Stimulated activated CD4-positive, alpha-beta T cell treated with anti-CD3 and anti-CD28 coated beads, Interleukin-1b, Interleukin-23, amount 100 ng/mL, for 1 hour (primary cell): ENCODE measurements at places on chromosomes 13 and 19.

GRCh38 chr13:68023838-68024581 is 793.9 kb upstream of the PCDH9 start:
- DNase-seq, result no peak

GRCh38 chr19:50562329-50562728 is 5.9 kb downstream of the LRRC4B start:
- DNase-seq, result no peak

GRCh38 chr13:60838581-60838980 is 441.6 kb downstream of the TDRD3 start:
- no peak for DNase-seq

DNA sequence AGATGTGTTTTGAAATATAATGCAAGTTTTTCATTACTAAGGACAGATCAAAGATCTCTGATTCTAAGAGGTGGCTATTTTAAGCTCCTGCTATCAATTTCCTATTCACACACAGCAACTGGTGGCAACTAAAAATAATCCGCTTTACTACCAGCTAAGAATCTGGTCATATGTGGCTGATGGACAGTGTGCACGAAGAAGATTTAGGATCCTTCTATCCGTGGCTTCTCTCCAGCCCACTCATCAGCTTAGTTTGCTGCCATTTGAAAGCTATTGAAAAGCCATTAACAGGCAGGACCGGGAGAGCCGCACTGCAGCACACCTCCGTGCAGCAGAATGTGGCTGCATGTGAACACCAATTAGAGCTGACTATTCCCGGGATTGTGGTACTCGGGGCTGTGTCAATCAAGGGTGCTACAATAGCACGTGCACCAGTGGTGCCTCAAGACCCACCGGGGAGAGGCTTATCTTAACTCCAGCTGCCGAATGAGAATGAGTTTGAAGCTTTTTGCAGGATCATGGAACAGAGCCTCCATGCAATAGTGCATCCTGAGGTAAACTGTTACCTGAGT is at the start of gene MYO16:
MYO16 (plus strand) TSS at position 431 of the 572 bp plus-strand sequence. CDS start 234 bp downstream, outside the sequence.
- DNase-seq, result no peak

GRCh38 chr13:75079226-75079625 is 402.7 kb downstream of the TBC1D4 start:
- no peak for DNase-seq

DNA sequence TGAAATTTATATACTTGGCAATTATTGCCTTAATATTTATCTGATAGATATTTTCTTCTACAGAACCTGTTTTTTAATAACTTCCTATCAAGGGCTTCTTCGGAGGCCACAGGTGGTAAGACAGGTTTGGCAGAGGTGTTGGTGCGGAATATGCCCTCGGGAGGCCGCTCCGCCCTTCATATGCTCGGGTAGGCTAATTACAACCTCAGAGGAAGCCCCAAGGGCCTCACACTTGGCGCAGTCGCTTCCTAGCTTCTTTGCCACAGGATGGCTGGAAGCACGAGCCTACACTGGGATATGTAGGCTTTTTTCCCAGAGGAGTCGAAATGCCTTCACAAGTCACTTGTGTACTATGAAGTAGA is 68.8 kb downstream of the LMO7 start:
- DNase-seq, result no peak

DNA sequence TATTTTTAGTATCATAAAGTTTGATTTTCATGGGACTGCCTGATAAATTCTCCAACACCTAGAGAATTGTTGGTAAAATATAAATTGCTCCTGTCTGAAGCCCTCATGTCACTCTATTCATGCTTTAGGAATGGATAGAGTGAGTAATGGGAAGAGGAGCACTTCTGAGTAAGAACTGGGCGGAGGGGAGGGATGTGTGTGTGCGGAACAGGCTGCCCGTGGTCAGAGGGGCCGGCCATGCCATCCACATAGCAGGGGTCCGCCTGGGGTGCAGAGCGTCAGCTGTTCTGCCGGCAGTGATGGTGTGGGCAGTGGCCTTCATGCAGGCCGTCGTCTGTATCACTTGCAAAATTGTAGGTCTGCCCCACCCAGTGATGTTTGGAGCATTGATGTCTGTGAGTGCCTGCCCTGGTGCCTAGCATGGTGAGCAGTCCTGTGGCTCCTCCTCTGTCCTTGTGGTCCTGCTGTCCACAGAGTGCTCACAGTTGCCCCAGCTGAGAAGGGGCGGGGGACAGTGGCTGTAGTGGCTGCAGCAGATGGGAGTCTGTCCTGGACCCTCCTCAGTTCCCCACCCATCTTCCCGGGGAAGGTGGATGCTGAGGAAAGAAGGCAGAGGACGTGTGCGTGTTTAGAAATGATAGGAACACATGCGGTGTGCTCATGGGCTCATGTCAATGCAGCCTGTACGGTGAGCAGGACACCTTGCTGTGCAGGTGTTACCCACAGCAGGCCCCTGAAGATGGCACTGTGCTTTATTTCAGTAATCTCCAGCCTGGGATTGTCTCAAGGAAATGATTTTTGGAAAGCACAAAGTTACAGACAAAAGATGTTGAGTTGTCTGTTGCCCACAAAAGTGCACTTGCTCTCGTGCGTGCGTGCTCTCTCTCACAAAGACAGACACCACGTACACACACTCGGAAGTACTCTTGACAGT is 49.4 kb upstream of the TEX29 start:
- DNase-seq, result no peak

- no peak for DNase-seq
Measured at GRCh38 chr19:28586474-28586873, 626.5 kb downstream of the UQCRFS1 start.

DNA sequence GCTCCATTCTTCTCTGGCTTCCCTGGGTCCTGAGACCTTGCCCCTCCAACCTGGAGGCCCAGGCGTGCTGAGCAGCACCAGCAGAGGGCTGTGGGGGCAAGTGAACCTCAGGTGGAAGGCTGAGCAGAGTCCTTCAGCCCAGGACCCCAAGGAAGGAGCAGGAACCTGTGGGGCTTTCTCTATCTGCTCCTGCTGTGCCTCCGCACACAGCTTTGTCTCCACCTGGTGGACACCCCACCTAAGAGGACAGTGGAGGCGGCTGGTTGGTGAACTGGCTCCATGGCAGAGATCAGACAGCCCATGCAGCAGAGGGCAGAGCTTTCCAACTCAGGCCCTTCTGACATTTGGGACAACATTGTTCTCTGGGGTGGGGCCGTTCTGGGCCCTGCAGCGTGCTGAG is 19.7 kb downstream of the ZFR2 start:
- no peak for DNase-seq

DNA sequence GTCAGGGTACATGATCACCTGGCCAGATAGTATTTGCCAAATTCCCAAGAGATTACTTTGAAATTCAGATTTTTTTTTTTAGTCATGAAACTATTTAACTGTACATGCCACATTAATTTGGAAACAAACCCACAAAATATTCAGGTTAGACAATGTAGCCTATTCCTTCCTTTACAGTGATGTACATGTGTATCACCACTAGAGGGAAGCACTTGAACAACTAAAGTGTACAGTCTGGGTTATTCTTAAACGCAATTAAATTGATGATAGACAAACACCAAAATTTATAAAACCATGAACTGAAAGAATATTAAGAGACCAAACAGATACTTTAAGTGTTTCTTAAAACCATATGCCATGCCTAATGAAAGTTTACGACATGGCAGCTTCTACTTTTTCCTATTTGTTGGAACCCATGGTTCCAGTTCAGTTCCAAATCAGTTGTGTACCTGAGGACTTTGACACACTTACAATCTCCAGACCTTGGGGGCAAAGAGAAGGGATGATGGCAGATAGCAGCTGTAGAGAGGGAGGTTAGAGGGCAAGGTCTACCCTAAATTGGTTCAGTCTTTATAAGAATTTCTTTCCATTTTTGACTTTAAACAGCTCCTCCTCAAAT is 52.8 kb downstream of the TNFSF13B start:
- DNase-seq, result no peak

DNA sequence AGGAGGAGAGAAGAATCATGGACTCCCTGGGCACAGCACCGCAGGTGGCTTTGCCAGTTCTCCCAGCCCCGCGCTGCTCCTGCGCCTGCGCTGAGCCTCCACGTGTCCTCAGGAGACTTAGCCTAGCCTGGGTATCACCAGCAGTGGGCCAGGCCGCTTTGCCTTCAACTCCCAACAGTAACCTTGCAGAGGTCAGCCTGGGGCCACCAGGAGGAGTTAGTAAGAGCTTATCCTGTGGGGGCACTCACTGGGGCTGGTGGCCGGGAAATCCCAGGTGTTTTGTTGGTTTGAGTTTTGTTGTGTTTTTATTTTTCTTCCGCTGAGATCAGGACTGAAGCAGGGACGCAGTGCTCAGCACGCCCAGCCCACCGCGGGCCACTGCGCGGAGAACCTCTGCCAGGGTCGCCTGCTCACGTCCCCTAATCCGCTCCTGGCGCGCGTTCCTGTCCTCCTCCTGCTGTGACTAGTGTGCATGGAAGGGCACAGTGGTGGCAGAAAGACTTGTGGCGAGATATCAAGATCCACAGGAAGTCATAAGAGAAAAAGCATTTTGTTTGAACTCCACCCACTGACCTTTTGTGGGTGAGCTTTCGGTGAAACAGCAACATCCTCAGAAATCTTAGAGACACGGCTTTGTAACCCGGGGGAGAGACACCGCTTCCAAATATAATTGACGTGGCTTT is 207.4 kb upstream of the RFC3 start:
- DNase-seq, result peak; percentile 20

GRCh38 chr19:41746593-41747227 is 8.6 kb upstream of the CEACAM6 start:
- no peak for DNase-seq

DNA sequence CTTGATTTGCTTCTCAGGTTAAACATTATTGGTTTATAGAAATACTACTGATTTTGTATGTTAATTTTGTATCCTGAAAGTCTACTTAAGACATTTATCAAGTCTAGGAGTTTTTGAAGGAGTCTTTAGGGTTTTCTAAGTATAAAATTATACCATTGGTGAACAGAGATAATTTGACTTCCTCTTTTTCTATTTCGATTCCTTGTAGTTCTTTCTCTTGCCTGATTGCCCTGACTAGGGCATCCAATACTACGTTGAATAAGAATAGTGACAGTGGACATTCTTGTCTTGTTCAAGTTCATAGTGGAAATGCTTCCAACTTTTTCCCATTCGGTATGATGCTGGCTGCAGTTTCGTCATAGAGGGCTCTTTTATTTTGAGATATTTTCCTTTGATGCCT is 807.5 kb upstream of the SLC10A2 start:
- no peak for DNase-seq

GRCh38 chr13:73240193-73240592 is 181.4 kb downstream of the KLF5 start:
- DNase-seq, result no peak

DNA sequence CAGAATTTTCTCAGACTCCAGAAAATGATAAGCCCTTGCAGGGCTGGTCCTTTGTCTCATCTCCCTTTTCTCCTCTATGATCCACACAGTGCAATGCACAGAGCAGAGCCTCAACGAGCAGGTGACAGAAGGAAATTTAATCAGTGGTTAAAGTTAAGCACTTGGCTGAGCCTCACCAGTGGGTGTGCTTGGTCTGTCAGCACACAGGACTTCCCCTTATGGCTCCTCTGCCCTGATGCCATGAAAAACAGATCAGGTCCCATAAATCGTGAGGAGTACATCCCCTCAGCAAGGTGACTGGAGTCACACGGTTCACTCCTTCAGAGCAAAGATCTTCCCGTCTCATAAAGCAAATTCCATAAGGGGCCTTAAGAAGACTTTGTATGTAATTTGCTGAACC is 818.2 kb downstream of the UQCRFS1 start:
- no peak for DNase-seq

GRCh38 chr19:45615795-45616703 is 14.0 kb upstream of the GPR4 start:
- peak; percentile 68 for DNase-seq

DNA sequence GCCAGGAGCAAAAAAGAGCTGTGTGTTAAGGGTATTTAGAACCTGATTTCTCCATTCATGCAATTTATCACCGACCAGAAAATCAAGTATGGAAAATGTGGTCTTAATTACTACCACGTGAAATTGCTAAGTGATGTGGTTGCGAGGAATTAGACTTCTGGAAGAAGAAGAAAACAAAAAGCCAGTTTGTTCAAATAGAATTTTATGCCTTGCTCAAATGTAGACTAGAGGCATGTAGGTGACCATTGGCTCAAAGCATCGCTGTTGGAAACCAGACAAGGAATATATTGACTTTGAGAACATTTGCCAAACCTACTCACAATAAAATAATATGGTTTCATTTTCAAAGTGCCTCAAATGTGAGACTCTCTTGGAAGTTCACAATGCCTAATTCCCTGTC is 57.3 kb upstream of the LRCH1 start:
- no peak for DNase-seq

- no peak for DNase-seq
Measured at GRCh38 chr13:75908141-75908540, 272.0 kb downstream of the LMO7 start.

- DNase-seq, result peak; percentile 75
Measured at GRCh38 chr19:55080968-55081769, 5.5 kb downstream of the EPS8L1 start.

- DNase-seq, result no peak
Measured at GRCh38 chr13:44969551-44970484, 19.5 kb downstream of the NUFIP1 start.

DNA sequence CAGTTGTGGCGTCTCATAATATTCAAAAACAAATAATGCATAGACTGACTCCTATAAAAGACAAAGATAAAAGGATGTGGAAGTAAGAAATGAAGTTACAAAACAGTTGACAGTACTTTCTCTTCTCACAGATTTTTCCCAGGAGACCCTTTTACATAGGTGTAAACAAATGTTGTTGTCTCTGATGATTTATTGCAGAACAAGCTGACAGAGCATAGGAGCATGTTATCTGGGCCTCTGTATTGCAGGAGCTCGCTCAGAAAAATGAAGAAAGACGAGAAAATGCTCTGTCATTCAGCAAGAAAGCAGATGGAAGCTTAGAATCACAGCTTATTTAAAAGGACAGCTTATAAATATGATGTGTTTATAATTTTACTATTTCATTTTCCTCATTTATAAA is 353.6 kb upstream of the GPC6 start:
- no peak for DNase-seq

- DNase-seq, result no peak
Measured at GRCh38 chr19:11038511-11038910, 50.8 kb upstream of the LDLR start.

DNA sequence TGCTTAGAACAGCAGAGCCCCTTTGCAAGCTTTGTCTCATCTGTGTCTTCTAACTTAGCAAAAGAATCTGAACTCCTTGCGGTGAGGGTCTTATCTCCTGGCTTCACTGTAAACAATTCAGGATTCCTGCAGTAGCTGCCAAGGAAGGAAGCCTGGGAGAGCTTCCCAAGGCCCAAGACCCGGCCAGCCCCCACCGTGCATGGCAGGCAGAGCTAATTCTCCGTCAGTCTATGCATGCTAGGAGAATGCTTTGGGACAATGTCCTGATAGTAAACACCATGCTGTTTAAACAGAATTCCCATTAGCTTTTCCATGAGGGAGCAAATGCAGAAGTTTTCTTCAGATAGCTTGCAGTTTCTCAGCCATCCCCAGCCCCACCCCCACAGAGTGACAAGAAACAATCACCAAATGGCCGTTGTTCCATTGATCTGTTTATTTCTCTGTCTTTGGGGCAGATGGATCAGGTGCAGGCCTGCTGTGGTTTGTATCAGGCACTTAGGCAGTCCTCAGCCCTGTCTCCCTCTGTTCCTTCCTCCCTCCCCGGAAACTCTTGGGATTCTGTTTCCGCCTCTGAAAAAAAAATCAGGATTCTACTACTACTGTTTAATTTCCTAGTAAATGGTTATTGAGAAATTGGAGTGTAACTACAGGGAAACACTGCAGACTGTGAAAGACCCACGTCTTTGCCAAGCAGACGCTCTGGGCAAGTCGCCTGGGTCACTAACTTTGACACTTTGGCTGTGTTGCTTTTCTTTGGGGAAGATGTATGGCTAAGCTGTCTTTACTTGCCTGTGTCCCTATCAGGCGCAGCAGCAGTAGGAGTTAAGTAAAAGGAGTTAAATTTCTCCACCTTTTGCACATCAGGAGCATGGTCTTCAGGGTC is 40.7 kb upstream of the SPATA13 start:
- no peak for DNase-seq
